ENCODE measurements at places on chromosomes 2 and 18.
A peak's percentile ranks its signal among the peaks of the same experiment; 100 is the strongest.

- H3K4me1 ChIP-seq, result no peaks in the 10 kb centered on the region
- H3K36me3 ChIP-seq, result no peaks in the 10 kb centered on the region
- DNase-seq, result no peak
Measured at GRCh38 chr2:126661702-126662500, 5.9 kb downstream of the GYPC start.

DNA sequence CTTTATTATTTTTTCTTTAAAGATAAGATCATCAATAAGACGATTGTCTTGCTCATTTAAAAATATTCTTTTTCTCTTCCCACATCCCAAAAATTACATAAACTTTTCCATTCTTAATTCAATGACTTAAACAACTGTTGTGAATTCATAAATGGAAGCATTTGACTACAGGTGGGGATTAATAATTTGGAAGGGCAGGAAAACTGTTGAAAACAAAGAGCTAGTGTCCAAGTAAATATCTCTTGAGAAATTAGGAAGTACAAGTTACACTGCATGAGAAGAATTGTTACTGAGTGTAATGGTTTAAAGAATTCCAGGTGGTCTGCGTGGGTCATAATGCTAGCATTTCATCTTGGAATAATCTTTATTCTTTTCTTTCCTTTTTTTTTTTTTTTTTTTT is 634.8 kb upstream of the ZEB2 start:
- no peaks in the 10 kb centered on the region for H3K27me3 ChIP-seq
- no peaks in the 10 kb centered on the region for H3K36me3 ChIP-seq
- no peak overlapping the region for H3K27ac ChIP-seq
- peaks cover 8% of the 10 kb centered on the region for H3K4me1 ChIP-seq
- no peak for DNase-seq

DNA sequence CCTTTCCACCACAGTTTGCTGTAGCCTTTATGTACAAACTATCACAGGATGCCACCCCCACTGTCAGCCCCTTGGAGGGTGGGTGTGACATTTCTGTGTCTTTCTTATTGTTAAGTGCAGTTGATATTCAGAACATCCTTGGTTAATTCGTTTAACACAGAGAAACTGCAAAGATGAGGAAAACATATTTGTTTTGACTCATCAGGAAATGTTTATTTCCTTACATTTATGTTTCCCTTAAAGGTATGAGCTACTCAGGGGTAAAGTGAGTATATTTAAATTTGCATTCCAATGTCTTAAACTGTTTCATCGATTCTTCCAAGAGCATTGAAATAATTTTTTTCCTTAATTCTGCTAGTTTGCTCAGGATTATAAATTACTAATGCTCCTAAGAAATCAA is 243.4 kb downstream of the RDH14 start:
- DNase-seq, result peak; percentile 35
- peaks cover 11% of the 10 kb centered on the region for H3K4me1 ChIP-seq
- H3K4me3 ChIP-seq, result no peak overlapping the region
- no peak overlapping the region for H3K27ac ChIP-seq

- H3K4me1 ChIP-seq, result peaks cover 2% of the 10 kb centered on the region
- no peak overlapping the region for H3K4me3 ChIP-seq
- H3K27ac ChIP-seq, result no peak overlapping the region
- peaks cover 31% of the 10 kb centered on the region for H3K36me3 ChIP-seq
Measured at GRCh38 chr2:100964681-100965169, 37.4 kb upstream of the RPL31 start.

DNA sequence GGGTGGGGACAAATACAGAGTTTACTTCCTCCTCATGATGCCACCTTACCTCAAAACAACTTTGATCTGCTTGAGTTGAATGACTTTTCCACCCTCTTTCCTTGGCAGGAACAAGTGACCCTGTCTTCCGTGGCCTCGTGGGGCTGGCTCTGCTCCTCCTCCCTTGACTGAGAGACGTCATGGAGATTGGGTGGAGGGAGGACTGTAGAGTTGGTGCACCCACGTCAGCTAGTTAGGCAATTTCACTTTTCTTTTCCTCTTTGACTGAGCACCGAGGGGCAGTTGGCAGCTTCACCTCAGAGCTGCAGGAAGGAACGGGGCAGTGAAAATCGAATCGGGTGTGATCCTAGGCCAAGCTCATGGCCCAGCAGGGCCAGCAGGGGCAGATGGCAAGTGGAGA is at the start of gene SP140:
SP140 (plus strand) TSS at position 251 of the 400 bp plus-strand sequence; CDS start at position 360, 109 bp downstream.
- H3K4me1 ChIP-seq, result peaks cover 9% of the 10 kb centered on the region
- no peaks in the 10 kb centered on the region for H3K27me3 ChIP-seq
- no peak within 1 kb of the TSS for H3K27ac ChIP-seq
- no peak for DNase-seq
- H3K4me3 ChIP-seq, result no peak within 1 kb of the TSS

DNA sequence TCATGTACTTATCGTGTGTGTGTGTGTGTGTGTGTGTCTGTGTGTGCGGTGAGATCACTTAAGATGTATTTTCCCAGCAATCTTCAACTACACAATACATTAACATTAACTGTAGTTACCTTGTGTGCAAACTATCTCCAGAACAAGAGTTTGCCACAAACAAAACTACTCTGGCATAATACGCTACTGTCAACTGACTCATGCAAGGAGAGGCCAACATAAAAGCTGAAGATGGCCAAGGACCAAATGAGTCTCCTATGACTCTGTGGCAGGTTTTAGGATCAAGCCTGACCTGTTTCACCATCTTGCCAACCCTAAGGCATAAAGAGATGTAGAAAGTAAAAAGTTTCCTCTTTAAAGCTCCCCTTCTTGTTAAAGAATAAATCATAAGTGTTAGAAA is 20.1 kb downstream of the CYB5A start:
- peak overlapping the region; percentile 66 for H3K27ac ChIP-seq
- peak; percentile 90 for DNase-seq
- peaks cover 30% of the 10 kb centered on the region for H3K4me1 ChIP-seq
- no peaks in the 10 kb centered on the region for H3K36me3 ChIP-seq
- no peaks in the 10 kb centered on the region for H3K27me3 ChIP-seq

DNA sequence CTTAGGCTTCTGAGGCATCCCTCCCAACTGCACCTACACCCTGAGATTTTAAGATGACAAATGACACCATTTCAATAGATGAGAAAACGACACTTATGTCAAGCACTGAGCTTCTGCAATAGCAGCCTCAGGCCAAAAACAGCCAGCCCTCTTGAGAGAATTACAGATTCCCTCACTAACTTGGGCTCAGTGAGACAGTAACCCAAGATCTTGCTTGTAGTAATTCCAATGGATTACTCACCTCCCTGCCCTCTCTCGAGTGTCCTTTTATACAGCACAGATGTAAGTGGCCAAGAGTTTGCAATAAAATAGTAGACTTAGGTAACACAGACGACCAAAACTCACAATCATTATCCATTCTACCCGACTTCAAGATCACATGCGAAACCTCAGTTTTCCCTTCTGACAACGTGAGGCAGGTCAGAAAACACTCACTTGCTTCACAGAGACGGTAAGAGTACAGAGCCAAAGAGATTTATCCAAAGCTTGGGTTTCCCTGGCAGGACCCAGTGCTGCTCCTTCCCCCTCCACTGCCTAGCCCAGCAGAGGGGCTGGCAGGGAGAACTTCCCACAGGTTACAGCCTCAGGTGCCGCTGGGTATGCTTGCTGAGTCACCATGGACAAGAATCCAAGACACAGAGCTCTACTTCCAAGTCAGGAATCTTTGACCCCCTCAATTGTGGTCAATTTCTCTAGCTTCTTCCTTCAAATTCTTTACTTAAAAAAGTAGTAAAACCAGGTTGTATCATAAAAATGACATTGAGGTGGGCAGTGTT is 181.4 kb downstream of the MYO5B start:
- H3K27ac ChIP-seq, result peak overlapping the region; percentile 47
- peaks cover 29% of the 10 kb centered on the region for H3K4me1 ChIP-seq
- H3K36me3 ChIP-seq, result no peaks in the 10 kb centered on the region
- no peak overlapping the region for H3K4me3 ChIP-seq

DNA sequence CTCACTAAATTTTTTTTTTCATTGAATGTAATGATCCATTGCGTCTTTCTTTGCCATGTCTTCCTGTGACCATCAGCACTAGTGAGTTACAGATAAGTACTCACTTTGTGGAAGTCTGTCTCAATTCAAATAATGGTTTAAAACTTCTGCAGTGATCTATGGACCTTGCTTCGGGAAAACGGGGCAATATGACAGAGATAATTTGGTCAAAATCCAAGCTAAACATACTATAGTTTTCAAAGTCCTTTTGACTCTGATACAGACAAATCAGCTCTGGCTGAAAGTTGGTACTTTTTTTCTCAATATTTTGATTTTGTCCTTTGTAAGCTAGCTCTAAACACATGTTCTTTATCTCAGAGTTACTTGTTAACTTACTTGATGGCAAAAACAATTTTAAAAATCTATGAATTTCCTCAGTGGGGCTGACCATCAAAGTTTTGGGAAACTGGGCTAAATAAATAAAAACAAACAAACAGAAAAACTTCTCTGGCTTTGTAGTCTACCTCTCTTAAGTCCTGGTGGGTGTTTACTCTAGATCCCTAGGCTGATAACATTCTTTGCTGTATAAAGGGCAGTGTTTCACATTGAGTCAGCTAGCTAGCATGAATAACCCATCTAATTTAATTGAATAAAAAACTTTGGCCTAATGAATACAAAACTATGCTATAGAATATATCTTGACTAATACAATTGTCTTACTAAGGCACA is 327.6 kb downstream of the RDH14 start:
- DNase-seq, result peak; percentile 54
- no peaks in the 10 kb centered on the region for H3K36me3 ChIP-seq
- H3K4me3 ChIP-seq, result no peak overlapping the region
- peaks cover 13% of the 10 kb centered on the region for H3K4me1 ChIP-seq
- H3K27ac ChIP-seq, result no peak overlapping the region

DNA sequence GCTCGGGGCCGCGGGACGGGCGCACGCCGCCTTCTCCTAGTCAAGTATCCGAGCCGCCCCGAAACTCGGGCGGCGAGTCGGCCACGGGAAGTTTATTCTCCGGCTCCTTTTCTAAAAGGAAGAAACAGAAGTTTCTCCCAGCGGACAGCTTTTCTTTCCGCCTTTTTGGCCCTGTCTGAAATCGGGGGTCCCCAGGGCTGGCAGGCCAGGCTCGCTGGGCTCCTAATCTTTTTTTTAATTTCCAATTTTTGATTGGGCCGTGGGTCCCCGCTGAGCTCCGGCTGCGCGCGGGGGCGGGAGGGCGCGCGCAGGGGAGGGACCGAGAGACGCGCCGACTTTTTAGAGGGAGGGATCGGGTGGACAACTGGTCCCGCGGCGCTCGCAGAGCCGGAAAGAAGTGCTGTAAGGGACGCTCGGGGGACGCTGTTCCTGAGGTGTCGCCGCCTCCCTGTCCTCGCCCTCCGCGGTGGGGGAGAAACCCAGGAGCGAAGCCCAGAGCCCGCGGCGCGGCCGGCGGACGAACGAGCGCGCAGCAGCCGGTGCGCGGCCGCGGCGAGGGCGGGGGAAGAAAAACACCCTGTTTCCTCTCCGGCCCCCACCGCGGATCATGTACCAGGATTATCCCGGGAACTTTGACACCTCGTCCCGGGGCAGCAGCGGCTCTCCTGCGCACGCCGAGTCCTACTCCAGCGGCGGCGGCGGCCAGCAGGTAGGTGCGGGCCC is 617 bp downstream of the FOSL2 start:
- peak overlapping the region; percentile 87 for H3K4me3 ChIP-seq
- peaks cover 7% of the 10 kb centered on the region for H3K36me3 ChIP-seq
- peak overlapping the region; percentile 91 for H3K27ac ChIP-seq
- DNase-seq, result peak; percentile 59
- H3K4me1 ChIP-seq, result peaks cover 38% of the 10 kb centered on the region

DNA sequence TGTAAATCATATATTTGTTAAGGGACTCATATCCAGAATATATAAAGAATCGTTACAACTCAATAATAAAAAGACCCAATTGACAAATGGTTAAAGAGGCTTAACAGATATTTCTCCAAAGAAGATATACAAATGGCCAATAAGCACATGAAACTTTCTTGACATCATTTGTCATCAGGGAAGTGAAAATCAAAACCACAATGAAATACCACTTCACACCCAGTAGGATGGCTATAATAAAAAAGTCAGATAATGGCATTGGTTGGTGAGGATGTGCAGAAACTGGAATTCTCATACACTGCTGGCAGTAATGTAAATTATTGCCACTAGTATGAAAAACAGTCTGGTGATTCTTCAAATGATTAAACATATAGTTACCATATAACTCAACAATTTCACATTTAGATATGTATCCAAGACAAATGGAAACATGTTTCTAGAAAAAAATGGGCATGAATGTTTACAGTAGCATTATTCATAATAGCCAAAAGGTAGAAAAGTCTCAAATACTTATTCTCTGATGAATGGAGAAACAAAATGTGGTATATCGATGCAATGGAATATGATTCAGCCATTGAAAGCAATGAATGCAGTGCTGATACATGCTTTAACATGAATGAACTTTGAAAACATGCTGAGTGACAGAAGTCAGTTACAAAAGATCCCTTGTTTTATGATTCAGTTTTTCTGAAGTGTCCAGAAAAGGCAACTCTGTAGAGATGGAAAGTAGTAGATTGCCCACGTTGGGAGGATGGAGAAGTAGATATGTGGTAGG is 304.6 kb upstream of the ZEB2 start:
- H3K4me3 ChIP-seq, result no peak overlapping the region
- DNase-seq, result no peak
- H3K27ac ChIP-seq, result no peak overlapping the region
- H3K27me3 ChIP-seq, result no peaks in the 10 kb centered on the region
- H3K4me1 ChIP-seq, result no peaks in the 10 kb centered on the region
- no peaks in the 10 kb centered on the region for H3K36me3 ChIP-seq

DNA sequence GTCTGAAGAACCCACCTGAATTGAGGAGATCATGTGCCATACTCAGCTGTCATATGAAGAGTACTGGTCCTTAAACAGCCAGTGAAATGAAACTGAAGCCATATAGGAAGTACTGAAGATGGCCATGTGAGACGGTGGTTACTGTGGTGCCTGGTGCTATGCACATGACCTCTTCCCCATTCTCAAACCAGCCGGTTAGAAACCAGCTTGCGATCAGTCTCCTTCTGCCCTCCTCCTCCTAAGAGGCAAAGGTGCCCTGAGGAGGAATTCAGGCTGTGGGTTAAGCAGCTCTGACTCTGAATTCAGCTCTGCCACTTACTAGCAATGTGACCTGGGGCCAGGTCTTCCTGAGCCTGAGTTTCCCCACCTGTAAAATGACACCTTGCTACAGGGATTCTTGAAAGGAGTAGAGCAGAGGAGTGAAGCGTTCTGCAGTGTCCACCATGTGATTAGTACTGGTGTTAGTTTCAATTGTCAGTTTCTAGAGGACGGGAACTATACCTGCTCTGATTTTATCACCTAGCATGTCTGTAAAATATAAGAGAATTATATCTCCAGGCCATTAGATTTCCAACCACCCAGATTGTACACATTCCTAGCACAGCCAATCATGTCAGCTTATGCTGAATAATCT is 5.1 kb downstream of the FECH start:
- H3K36me3 ChIP-seq, result no peaks in the 10 kb centered on the region
- peaks cover 15% of the 10 kb centered on the region for H3K4me1 ChIP-seq
- no peaks in the 10 kb centered on the region for H3K27me3 ChIP-seq
- no peak for DNase-seq
- H3K4me3 ChIP-seq, result no peak overlapping the region
